Erythroblast (primary cell): ENCODE measurements at places on chromosomes 11 and 22.

- DNase-seq, result no peak
Measured at GRCh38 chr22:26406118-26406517, 22.9 kb upstream of the ASPHD2 start.

DNA sequence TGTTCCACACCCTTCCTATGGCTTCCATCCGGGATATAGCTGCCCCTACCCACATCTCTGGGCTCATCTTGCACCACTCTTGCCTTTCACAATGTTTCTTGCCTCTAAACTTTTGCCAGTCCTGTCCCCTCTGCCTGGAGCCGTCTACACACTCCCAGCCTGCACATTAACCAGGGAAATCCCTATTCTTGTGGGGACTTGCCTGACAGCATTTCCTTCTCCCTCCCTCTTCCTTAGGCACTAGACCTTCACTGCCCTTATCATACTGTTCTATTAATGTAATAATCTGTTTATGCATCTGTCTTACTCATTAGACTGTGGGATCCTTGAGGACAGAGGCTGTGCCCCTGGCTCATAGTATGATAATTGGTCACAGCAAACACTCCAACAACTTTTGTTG is 5.8 kb upstream of the TTC12 start:
- DNase-seq, result no peak

- no peak for DNase-seq
Measured at GRCh38 chr11:77149716-77150392, 21.8 kb downstream of the MYO7A start.

- no peak for DNase-seq
Measured at GRCh38 chr22:18991821-18992442, 55.8 kb upstream of the PRODH start.

- peak; percentile 18 for DNase-seq
Measured at GRCh38 chr11:86740628-86741483, 59.5 kb upstream of the PRSS23 start.

- DNase-seq, result no peak
Measured at GRCh38 chr22:24323233-24323632, 52.6 kb downstream of the SPECC1L start.

DNA sequence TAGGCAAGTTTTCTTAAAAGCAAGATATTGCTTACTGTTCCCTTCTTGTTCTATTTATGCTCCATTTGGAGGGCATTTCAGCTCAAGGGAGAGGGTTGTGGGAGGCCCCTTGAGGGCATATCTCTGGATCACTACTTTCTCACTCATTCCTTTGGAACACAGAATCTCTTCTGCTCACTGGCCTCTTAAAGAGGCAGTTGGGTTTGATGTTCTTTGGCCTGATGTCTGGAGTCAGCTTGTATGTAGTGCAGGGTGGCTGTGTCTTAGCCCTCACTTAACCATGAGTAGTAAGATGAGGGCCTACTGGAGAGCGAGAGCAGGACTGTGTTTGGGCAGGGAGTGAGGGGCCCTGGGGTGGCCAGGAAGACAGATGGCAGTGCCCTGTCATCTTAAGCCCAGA is 3.6 kb downstream of the INCENP start:
- no peak for DNase-seq

DNA sequence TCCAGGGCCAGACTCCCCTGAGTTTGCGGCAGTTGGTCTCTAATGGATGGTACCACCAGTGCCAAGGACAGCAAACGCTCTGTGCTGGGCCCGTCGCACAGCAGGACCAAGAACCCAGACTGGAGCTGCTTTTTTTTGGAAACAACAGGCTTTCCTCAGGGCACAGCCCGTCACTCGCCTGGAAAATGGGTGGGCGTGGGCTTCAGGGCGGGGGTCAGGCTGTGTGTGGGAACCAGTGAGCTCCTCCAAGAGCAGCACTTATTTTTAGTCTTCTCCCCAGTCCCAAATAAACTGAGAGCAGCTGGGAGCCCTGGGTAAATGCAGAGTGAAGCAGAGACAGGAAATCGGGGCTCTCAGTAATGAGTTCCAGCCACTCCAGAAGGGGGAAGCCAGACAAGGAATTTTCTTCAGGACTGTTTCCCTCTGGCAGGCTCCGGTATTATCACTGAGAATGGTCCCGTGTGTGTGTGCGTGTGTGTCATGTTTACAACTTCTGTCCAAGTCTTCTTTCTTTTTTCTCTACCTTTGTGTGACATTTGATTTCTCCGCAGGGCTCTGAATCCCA is 63.0 kb downstream of the PPFIBP2 start:
- no peak for DNase-seq

DNA sequence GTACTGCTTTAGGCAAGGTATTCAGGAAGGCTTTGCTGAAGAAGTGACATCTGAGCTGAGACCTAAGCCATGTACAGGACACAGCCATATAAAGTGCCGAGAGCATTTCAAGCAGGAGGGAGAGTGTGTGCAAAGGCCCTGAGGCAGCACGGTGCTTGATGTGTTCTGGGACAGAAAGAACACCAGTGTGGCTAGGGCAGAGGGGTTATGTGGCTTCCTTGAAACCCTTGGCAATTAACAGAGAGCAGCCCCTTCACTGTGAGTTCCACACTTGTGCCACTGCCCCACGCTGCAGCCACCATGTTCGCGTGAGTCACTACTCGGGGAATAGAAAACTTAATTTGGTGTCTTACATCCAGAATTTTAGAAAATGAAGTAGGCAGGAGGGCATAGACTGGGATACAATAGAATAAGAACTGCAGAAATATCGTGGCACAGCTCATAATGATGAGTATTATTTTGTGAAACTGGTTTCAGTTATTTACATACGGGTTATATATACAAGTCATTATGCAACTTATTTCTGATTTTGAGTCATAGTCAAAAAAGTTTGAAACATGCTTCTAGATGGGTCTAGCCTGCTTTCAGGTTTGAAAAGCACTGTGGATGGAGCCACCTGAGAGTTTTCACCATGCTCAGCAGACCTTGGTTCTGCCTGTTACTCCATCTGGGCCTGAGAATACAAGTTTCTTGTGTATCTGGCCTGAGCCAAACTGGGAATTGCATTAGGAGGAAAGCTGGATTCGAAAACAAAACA is 11.8 kb downstream of the IL10RA start:
- DNase-seq, result no peak

DNA sequence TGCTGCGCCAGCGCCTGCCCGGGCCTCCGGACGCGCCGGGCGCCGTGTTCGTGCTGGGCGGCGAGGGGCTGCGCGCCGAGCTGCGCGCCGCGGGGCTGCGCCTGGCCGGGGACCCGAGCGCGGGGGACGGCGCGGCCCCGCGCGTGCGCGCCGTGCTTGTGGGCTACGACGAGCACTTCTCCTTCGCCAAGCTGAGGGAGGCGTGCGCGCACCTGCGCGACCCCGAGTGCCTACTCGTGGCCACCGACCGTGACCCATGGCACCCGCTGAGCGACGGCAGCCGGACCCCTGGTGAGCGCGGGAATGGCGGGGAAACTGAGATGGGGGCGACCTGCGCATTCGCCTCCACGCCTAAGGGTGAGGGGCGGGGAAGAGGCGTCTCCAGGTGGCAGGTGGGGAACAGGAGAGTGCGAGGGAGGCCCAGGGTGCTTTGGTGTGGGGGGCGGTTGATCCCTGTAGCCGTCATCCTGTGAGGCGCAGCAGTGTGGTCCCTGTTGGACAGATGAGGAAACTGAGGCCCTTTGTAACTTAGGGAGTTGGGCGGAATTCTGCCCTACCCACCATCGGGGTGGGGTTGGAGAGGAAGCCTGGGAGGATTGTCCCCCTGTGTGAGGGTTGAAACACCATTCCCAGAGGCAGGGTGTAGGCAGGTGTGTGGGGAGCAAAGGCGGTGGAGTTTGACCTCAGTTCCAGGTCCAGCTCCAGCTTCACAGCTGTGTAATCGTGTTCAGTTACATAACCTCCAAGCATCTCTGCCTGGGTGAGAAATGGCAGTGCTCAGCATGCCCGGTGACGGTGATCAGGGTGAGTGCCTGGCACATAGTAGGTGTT is 758 bp downstream of the PDXP start:
- DNase-seq, result peak; percentile 45

- DNase-seq, result no peak
Measured at GRCh38 chr11:134287561-134287960, 11.4 kb downstream of the GLB1L3 start.

DNA sequence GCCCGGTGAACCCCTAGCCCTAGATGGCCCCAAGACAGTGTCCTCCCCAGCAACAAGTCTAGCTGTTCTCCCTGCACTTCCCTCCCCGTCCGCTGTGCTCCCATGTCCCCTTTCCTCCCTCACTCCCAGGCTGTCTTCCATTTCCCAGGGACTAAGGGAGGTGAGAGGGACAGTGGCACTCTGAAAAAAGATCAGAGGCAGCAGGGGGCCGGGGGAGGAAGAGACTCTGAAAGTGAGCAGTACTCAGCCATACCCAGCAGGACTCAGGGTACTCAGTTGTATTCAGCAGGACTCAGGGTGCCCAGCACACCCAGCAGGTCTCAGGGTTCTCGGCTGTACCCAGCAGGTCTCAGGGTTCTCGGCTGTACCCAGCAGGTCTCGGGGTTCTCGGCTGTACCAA is 48.4 kb upstream of the THY1 start:
- DNase-seq, result no peak

- peak; percentile 84 for DNase-seq
Measured at GRCh38 chr11:77187776-77188632, 60.0 kb downstream of the MYO7A start.

DNA sequence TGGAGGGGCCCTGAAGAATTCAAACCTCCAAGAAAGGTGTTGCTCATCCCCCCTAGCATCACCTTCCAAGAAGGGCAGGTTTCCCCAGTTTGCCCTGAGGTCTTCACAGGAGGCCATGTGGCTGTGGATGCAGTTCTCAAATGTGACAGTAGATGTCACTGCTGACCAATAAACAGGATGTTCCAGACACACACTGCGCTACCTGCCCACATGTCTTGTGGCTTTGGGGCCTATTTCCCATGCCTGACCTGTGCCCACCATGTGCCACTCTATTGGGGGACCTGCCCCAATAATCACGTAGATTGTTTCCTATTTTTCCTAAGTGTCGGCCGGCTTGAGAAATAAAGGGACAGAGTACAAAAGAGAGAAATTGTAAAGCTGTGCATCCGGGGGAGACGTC is 4.5 kb downstream of the GSTT2 start:
- DNase-seq, result no peak

DNA sequence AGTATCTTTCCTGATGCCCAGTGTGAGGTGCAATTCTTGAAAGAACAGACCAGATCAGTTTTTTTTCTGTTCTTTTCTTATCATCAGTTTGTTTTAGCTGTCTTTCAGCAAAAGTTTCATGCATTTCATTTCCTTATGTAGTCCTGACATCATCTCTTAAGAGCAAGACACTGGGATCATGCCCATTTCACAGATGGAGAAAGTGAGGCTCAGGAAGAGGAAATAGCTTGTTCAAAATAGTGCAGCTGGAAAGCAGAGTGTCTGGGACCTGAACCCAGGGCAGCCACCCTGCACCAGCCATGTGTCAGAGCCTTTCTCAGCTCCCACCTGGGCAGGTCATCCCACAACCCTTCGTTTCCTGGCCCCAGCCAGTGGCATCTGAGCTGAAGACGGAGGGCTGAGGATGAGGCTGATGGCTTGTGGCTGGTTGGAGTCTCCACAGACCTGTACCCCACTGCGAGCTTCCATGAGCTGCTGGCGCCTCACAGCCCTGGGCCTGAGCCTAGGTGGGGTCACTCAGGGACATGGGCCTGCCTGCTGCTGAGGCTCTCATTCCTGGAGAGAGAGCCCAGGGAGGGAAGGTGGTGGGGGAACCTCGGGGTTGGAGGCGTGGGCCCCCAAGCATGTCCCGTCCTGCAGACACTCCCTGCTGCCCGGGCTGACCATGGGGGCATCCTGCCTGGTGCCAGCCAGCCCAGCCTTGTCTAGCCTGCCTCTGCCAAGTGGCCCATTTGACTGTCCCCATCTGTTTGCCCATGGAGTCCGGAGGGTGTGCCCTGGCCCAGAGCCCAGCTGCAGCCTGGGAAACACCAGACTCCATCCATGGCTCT is 61.8 kb downstream of the SMIM38 start:
- no peak for DNase-seq

- DNase-seq, result no peak
Measured at GRCh38 chr22:43044290-43044712, 29.4 kb upstream of the PACSIN2 start.

GRCh38 chr11:20258376-20258895 is 98.2 kb upstream of the DBX1 start:
- DNase-seq, result no peak

- no peak for DNase-seq
Measured at GRCh38 chr22:28034145-28034759, 115.2 kb upstream of the PITPNB start.

DNA sequence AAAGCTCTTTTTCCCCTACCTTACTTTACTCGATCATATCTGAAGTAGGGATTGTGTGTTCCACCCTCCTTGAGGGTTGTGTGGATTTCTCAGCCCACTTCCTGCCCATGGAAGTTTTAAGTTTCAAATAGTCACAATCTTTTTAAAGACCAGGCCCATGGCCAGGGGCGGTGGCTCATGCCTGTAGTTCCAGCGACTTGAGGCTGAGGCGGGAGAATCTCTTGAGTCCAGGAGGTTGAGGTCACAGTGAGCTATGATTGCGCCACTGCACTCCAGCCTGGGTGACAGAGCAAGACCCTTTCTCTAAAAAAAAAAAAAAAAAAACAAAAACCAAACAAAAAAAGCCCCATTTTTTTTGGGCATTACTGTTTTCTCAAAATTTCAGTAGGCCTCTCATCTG is 36.3 kb upstream of the LRRC10B start:
- no peak for DNase-seq

DNA sequence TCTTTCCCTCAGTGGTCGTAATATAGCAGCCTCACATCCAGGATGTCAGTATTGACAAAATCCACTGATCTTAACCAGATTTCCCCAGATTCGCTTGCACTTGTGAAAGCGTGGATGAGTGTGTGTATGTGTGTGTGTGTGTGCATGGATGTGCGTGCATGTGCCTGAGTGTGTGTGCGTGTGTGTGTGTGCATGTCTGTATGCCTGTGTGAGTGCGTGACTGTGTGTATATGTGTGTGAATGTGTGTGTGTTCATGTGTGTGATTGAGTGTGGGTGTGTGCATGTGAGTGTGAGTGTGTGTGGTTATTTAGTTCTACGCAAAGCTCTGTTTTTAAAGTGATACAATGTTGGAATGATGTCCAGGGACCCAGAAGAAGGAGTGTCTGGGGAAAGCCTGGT is 723.2 kb downstream of the BRD1 start:
- DNase-seq, result no peak

DNA sequence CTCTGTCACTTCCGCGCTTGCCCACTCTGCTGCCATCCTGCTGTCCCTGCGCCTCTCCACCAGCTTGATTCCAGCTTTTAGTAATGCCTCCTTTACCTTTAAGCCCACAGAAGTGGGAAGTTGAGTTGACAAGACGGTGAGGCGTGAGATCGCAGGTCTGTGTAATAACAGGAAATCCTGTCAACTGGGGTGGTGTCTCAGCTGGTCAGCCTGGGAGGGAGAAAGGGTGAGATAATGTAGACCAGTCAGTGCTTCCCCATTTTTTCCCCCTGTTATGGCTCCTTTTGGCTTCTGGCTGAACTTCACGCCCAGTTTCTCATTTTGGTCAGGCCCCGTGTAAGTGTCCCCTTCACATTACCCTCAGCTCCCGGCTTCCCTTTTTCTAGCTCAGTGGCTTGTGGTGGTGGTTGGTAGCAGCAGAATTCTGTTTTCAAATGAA is 98.9 kb downstream of the TRAF6 start:
- DNase-seq, result peak; percentile 2
